Skeletal muscle cell (primary cell): ENCODE measurements at places on chromosomes 3 and 15.

DNA sequence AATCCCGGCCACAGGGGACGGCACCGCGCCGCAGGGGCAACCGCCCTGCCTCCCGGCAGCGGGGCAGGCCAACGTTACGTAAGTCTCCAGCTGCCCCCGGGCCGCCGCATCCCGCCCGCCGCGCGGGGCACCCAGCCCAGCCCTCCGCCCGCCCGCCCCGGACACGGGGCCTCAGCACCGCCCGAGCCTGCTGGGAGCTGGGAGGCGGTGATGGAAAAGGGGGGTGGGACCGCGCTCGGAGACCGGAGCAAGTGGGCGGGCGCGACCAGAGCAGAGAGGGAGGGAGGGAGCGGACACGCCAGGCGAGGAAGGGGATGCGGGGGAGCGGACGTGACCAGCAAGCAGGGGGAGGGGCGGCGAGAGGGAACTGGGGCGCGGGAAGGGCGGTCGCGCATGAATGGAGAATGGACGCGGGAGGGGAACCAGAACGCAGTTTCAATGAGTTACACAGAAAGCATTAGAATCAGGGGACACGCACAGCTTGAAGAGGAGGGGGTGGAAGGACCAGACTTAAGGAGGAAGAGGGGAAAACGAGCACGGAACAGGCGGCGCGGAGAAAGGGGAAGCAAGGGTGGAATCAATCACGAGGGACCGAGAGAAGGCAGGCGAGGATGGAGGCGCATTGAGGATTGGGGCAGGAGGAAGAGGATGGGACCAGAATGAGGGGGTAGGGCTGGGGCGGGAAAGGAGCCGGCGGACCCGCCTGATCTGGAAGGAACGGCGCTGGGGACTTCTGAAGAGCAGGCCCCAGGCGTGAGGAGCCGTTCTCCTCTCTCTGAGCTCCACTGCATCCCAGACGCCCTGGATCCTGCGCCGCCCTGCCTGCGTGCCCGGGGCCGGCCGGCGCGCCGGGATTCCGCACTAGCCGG is 559 bp downstream of the PKM start:
- peak; percentile 92 for DNase-seq

DNA sequence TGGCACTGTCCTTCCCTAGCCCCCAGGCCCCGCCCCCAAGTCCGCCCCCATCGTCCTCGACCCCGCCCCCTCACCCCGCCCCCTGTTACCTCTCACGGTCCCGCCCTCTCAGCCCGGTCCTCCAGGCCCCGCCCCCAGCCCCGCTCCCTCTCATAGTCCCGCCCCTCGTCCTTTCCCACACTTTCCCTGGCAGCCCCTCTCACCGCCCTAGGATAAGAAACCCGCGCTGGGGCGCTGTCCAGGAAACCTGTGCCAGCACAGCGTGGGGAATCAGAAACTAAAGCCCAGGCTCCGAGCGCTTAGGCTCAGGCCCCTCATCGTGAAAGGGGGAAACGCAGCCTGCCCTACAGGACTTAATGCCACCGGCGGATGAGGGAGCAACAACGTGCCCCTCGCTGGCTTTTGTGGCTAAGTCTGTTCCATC is 20.9 kb downstream of the TRPM1 start:
- DNase-seq = no peak

- DNase-seq = no peak
Measured at GRCh38 chr15:77654975-77655374, 22.3 kb upstream of the LINGO1 start.

- peak; percentile 25 for DNase-seq
Measured at GRCh38 chr3:9064850-9065249, 101.6 kb upstream of the RAD18 start.

- DNase-seq = no peak
Measured at GRCh38 chr3:125146626-125147490, 65.7 kb downstream of the SLC12A8 start.

DNA sequence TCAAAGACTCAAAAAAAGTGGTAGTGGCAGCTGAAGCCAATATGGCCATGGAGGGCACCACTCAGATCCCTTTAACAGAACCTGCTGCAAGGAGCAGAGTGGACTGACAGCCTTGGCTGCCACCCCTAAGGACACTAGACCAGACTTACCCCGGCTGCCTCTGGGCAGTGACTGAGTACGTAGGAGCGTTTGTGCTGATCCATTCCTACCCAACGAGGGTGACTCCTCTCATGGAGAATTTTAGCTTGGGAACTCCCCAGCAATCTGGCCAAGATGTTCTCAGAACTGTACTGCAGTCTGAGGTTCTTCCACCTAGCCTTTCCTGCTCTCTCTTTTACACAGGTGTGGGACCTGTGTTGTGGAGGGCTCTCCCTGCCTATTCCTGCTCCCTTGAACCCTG is 22.1 kb downstream of the CLEC3B start:
- DNase-seq = no peak

DNA sequence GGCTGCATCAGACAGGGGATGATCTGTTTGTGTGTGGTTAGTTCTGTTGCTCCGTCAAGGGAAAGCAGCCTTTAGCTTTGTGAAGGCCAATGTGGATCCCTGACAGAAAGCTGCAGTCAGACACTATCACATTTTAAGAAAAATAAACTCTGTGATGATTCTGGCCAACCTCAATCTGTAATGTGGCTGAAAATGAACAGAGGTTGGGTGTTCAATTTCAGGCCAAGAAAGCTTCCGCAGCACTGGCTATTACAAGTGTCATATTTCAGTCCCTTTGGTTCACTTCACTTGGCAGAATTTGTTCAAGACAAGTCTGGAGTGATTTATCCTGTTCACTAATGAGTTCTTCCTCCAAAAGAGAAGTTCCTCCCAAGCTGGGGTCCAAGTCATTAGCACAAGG is 571.8 kb upstream of the IL12A start:
- DNase-seq = peak; percentile 24

DNA sequence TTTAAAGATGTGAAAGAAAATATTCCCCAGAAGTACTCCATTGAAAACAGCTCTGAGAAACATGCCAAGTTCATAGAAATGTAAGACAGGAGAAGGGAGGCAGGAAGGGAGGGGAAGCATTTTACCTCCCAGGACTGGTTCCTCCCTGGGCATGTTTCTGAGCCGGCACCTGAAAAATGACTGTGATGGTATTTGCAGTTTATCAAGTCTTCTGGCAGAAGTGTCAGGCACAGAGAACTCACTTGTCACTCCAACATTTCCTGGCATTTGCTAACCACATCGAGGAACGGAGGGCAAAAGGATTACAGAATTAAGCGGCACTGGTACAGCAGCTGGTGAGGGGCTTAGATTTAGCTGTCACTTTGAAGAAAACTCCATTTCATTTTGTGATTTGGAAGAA is 1054.0 kb downstream of the TUSC7 start:
- no peak for DNase-seq

DNA sequence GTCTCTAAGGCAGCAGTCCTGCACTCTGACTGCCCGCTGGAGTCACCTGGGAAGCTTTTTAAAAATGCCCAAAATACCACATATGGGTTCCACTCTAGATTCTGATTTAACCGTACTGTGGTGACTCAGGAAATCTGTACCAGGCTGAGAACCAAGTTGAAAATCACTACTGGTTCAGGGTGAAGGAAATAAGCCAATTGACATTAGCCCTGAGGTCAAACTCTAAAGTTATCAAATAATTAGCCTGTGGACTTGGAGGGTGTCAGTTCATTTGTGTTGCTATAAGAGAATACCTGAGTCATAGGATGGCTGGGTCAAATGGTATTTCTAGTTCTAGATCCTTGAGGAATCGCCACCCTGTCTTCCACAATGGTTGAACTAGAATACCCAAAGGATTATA is 321.7 kb upstream of the ROPN1 start:
- DNase-seq = no peak

GRCh38 chr3:121794264-121794983 is 40.4 kb downstream of the IQCB1 start:
- DNase-seq = no peak

- no peak for DNase-seq
Measured at GRCh38 chr15:54681584-54681983, 515.2 kb downstream of the RSL24D1 start.

DNA sequence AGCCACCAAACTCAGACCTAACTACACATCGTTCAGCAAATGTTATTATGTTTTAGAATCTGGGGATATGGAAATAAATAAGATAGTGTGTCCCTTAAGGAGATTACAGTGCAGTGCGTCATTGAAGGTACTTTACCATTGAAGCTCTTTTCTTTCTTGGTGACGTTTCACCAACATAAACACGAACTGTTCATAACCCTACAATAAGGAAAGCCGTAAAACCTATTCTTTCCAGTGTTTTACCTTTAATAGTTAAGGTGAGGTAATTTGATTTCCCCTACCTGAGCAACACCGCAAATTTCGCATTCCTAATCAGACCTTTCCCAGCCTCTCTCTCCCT is 826 bp downstream of the CCDC66 start:
- no peak for DNase-seq

DNA sequence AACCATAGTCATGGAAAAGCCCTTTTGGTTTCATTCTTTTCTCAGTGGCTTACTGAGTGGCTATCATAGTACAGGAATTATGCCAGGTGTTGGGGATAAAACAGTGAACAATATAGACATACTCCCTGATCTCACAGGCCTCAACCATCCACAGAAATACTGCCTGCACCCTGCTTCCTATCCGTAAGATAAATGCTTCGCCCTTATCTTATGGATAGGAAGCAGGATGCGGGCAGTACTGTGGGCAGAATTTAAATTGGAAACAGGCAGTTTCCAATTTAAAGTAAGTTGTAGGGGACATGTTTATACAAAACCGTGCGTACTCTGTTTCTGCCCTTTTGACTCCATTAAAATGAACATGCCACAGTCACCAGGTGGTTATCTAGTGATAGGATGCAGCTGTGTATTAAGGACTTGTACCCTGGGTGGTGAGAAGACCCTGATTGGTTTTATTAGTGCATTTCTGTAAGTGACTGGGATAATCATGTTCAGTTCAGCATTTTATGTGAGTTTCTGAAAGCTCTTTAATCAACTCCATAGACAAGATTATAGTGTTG is 141.8 kb upstream of the BHLHE40 start:
- no peak for DNase-seq

DNA sequence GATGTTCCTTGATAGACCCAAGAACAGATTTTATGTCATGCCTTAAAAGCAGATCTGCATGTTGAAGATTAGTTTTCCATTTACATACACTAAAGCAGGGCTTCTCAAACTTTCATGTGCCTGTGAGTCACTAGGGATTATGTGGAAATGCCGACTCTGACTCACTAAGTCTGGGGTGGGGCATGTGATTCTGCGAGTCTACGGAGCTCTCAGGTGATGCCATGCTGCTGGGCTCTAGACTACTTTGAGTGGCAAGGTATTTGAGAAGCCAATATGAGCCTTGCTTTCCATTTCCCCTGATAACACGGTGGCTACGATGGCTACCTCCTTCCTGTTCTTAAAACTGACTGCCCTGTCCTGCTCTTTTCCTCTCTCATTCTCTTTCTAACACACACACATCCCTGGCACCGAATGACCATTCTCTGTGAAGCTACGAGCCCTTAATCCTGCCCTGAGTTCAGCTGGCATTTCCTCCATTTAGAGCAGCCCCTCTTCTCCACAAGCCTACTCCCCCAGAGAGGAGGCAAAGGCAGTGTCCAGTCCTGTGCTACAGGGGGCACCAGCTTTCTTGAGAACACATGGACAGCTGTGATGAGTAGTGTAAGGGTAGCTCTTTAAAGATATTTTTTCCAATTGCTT is 39.7 kb upstream of the PYGO1 start:
- peak; percentile 69 for DNase-seq

DNA sequence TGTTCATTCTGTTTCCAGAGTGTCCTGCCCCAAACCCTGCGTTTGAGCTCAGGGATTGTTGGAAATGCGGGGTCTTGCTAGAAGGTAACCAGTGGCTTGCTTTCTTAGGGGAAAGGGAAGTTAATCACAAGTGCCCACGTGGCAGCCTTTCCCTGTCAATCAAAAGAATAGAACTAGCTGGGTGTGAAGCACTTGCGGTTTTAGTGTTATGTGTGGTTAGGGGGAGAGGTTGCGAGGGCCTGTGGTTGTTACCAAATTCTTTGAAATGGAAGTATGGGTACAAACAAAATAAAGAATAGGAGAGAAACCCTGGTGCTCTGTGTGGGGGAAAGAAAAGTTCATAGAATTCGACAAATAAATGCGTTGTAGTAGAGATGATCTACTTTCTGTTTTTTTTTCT is 67.6 kb downstream of the FNDC3B start:
- DNase-seq = no peak

DNA sequence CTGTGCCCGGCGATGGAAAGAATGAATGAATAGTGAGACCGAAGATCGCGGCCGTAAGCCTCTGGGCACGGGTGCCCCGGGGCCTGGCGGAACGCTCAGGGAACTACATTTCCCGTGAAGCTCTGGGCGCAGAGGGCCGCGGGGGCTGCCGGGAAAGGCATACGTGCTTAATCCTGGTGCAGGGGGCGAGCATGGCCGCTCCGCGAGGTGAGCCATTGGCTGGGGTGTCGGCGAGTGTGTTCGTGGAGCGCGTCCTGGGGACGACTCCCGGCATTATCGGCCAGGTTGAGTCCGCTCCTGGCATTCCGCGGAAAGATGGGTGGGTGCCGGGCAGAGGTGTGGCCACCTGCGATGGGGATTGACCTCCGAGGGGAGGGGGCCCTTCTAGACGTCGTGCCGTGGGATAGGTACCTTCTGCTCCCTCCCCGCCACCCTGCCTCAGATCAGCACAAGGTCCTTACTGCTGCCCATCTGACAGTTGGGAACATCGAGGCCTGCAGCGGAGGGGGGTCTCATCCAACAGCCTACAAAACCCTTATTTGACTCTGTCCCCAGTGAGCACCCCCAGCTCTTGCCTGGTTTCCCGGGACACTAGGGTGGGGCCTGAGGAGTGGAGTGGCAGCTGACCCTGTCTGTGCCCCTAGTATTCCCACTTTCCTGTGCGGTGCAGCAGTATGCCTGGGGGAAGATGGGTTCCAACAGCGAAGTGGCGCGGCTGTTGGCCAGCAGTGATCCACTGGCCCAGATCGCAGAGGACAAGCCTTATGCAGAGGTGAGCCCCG is at the start of gene MPI:
Gene MPI, plus strand, starts transcription at position 160 of the 782 bp plus-strand sequence. Its CDS starts 32 bp downstream, at position 192.
- peak; percentile 45 for DNase-seq

DNA sequence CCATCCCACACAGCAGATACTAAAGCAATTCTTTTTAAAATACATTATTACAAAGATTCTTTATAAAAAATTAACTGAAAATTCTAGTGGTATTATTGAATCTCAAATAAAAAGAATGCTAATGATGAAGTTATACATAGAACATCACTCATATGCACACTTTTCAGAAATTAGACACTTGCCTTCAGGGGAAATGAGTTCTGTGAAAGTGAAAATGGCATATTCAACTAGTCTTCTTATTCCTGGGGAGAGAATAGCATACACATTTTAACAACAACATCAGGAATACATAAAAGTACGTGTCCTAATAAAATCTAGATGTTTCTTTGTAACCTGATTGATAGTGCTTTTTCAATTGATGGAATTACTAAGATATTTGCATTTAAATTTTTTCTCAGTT is 36.8 kb upstream of the DHX36 start:
- DNase-seq = no peak
